Karpas-422 (cell line): ENCODE measurements at places on chromosomes 3 and 15. TPM values are rescaled to one million over a fixed set of nuclear protein-coding genes. Genes with fewer than 3 reads are reported as not detected.

- H3K4me3 ChIP-seq: no peak overlapping the region
- no peaks in the 10 kb centered on the region for H3K4me1 ChIP-seq
- DNase-seq: no peak
- no peaks in the 10 kb centered on the region for H3K36me3 ChIP-seq
These were observed 15.5 kb downstream of the ANO10 start for GRCh38 chr3:43606284-43606683.

DNA sequence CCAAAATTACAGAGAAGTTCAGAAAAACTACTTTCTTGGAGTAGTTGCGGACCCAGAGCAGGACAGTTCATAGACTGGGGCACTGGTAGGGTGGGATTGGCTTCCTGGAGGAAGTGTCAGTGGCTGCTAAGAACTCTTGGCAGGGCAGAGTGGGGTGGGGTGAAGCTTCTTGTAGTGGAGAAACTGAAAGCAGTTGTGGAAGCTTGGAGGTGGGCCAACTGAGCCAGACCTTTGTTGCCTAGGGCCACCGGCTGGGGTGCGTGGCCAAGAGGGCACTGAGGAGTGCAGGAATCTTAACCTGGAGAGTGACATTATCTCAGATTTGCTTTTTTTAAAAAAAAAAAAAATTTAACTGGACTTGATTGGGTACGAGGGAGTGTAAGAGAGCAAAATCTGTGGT is 3.1 kb downstream of the KAT2B start:
- H3K4me3 ChIP-seq: peak overlapping the region; percentile 55
- H3K36me3 ChIP-seq: no peaks in the 10 kb centered on the region
- H3K27ac ChIP-seq: peak overlapping the region; percentile 60
- H3K27me3 ChIP-seq: no peaks in the 10 kb centered on the region

- no peaks in the 10 kb centered on the region for H3K36me3 ChIP-seq
- H3K4me3 ChIP-seq: no peak overlapping the region
- no peaks in the 10 kb centered on the region for H3K27me3 ChIP-seq
- no peak overlapping the region for H3K27ac ChIP-seq
- H3K4me1 ChIP-seq: peaks cover 5% of the 10 kb centered on the region
- no peak for DNase-seq
These were observed 4.9 kb downstream of the CADPS start for GRCh38 chr3:62870321-62870720.

DNA sequence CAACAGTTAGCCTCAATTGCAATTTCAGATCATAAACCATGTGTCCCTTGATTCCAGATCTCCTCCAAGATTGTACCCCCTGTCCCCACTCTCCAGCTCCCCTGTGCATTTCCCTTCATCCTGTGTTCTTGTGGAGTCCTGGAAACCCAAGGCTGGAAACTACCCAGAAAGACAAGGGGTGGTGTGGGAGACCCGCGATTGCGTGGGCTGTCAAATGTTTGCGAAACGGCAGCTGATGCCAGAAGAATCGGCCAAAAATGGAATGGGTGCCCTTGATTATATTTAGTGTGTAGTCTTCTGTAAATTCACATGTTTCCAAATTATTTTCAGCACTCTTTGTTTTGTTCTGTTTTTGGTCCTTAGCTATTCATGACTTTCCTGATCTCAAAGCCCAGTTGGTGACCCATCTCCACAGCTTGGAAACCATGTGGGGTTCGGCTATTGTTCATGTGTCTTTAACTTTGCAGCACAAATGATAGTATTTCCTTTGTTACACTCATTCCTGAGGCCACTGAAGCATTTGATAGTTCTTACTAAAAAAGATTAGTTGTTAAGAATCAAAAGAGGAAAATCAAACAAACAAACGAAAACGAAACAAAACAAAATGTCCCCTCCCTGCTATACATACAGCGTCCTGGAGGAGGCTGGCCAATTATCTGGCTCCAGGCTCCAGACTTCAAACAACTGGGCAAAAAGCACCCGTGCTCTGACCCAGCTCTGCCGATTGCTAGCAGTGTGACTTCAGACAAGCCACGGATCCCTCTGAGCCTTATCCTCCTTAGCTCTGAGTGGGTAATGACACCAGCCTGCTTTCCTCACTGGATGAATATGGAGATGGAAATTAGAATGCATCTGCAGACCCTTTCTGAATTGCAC is 120.9 kb downstream of the CACNA2D3 start:
- no peak for DNase-seq
- H3K27ac ChIP-seq: no peak overlapping the region
- no peaks in the 10 kb centered on the region for H3K4me1 ChIP-seq
- no peaks in the 10 kb centered on the region for H3K36me3 ChIP-seq
- no peaks in the 10 kb centered on the region for H3K27me3 ChIP-seq

The TRIM42 gene
- not detected in 2 replicates for total RNA-seq

DNA sequence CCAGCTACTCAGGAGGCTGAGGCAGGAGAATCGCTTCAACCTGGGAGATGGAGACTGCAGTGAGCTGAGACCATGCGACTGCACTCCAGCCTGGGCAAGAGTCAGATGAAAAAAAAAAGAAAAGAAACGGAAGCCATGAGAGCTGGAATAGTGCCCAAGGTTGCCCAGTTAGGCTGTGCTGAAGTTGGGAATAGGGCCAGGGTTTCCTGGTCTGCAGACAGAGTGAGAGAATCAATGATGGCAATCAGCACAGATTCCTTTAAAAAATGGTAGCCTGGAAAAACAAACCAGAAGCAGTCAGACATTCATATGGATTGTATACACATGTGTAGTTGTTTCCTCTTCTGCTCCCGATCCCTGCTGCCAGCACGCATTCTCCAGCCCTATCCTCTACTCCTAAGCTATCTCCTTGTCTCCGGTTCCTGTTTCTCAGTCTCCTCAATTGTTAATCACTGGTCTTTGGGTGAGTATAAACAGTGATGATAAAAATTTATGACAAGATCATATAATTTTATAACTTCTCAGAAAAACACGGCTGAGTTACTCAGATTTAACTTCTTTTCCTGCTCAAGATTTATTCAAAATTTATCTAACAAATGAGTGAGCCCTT is 316.2 kb upstream of the UMPS start:
- DNase-seq: no peak
- H3K27me3 ChIP-seq: no peaks in the 10 kb centered on the region
- no peaks in the 10 kb centered on the region for H3K36me3 ChIP-seq
- no peaks in the 10 kb centered on the region for H3K4me1 ChIP-seq
- H3K27ac ChIP-seq: no peak overlapping the region

DNA sequence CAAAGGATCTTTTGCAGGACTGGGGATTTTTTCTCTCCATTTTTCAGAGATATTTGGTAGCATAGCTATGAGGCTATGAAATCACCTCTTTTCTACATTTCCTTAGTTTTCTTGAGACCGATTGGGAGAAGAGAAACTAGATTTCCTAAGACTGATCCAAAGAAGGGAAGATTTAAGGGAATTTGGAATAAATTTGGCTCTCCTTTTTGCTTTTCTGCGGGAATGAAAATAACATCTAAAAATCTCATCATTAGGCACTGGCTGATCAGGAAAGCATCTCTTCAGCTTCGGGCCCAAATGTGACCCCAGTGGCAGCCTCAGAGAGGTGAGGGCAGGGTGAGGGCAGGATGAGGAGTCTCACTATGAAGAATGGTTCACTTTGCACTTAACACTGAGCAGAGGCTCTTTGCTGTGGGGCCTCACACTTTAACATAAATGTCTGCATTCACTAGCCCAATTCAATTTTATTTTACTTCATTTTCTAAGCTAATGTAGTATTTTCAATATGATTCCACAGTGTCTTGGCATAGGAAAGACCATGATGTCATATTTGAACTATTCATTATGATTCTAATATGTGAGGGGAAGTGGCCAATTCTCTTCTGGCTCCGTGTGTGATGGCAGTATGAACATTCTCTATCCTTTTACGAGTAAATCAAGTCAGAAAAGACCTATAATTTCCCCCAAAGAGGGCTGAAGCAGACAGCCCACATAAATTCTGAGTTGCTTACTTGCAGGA is 193.2 kb downstream of the MEX3B start:
- H3K27ac ChIP-seq: no peak overlapping the region
- H3K27me3 ChIP-seq: no peaks in the 10 kb centered on the region
- H3K36me3 ChIP-seq: no peaks in the 10 kb centered on the region
- no peaks in the 10 kb centered on the region for H3K4me1 ChIP-seq
- H3K4me3 ChIP-seq: no peak overlapping the region
- DNase-seq: no peak

DNA sequence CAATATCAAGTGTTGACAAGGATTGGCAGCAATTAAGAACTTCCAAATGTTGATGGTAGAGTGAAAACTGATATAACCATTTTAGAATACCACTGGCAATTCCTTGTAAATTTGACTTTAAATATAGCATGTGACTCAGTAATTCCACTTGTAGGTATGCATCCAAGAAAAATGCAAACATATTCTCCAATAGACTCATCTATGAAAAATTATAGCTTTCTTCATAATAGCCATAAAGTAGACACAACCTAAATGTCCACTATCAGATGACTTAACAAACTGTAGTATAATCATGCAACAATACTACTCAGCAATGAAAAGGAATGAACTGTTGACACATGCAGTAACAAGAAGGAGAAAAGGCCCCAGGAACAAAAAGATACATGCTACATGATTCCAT is 988.1 kb downstream of the FHIT start:
- no peaks in the 10 kb centered on the region for H3K4me1 ChIP-seq
- no peak overlapping the region for H3K4me3 ChIP-seq
- no peak overlapping the region for H3K27ac ChIP-seq
- no peaks in the 10 kb centered on the region for H3K36me3 ChIP-seq
- H3K27me3 ChIP-seq: no peaks in the 10 kb centered on the region

The TLNRD1 gene
- 5.4 and 12.8 TPM in 2 replicates for total RNA-seq

GRCh38 chr3:133393691-133394474 is 6.0 kb upstream of the BFSP2 start:
- no peaks in the 10 kb centered on the region for H3K36me3 ChIP-seq
- H3K27ac ChIP-seq: no peak overlapping the region
- no peak overlapping the region for H3K4me3 ChIP-seq
- H3K4me1 ChIP-seq: peaks cover 17% of the 10 kb centered on the region
- DNase-seq: no peak
- H3K27me3 ChIP-seq: no peaks in the 10 kb centered on the region

- H3K27me3 ChIP-seq: no peaks in the 10 kb centered on the region
- no peak overlapping the region for H3K27ac ChIP-seq
- no peaks in the 10 kb centered on the region for H3K36me3 ChIP-seq
- DNase-seq: no peak
These were observed 129.2 kb upstream of the LRIG1 start for GRCh38 chr3:66629982-66630368.

The NEDD4 gene
- total RNA-seq: 3.0 and 6.3 TPM in 2 replicates

The SAXO2 gene
- 0.60 and 6.8 TPM in 2 replicates for total RNA-seq

GRCh38 chr3:31445701-31446100 is 87.0 kb upstream of the STT3B start:
- no peak overlapping the region for H3K27ac ChIP-seq
- no peak for DNase-seq
- no peaks in the 10 kb centered on the region for H3K36me3 ChIP-seq
- no peak overlapping the region for H3K4me3 ChIP-seq

GRCh38 chr3:172221547-172221946 is 182.2 kb downstream of the FNDC3B start:
- H3K27me3 ChIP-seq: peaks cover 4% of the 10 kb centered on the region; the same call in 1 of the 2 replicates
- H3K36me3 ChIP-seq: no peaks in the 10 kb centered on the region
- no peak for DNase-seq
- H3K4me1 ChIP-seq: no peaks in the 10 kb centered on the region
- H3K4me3 ChIP-seq: no peak overlapping the region

- H3K27me3 ChIP-seq: no peaks in the 10 kb centered on the region
- H3K4me3 ChIP-seq: no peak overlapping the region
- H3K27ac ChIP-seq: no peak overlapping the region
- no peak for DNase-seq
These were observed 291.7 kb downstream of the FAM43A start for GRCh38 chr3:194977356-194977755.

The RBP2 gene
- not detected in 2 replicates for total RNA-seq

The MYLK gene
- total RNA-seq: 0.18 and 0.63 TPM in 2 replicates

GRCh38 chr15:60829416-60829815 is 350.5 kb upstream of the ICE2 start:
- no peak overlapping the region for H3K27ac ChIP-seq
- H3K36me3 ChIP-seq: no peaks in the 10 kb centered on the region
- no peaks in the 10 kb centered on the region for H3K27me3 ChIP-seq
- H3K4me1 ChIP-seq: no peaks in the 10 kb centered on the region
- DNase-seq: no peak

The ACOX2 gene
- not detected in 2 replicates for total RNA-seq
